Activated naive CD4-positive, alpha-beta T cell treated with anti-CD3 and anti-CD28 coated beads, Interleukin-2, amount 10 ng/mL, durations not matched to agents 5 hours and 36 hours (primary cell): ENCODE measurements at places on chromosomes 5 and 9. TPM values are rescaled to one million over a fixed set of nuclear protein-coding genes. Genes with fewer than 3 reads are reported as not detected.

The BNC2 gene
- 0.15 TPM for total RNA-seq

The ACOT12 gene
- not detected for total RNA-seq

The WNT8A gene
- total RNA-seq = not detected

The DBH gene
- not detected for total RNA-seq

The PCDHB15 gene
- total RNA-seq = not detected

The MYMK gene
- total RNA-seq = not detected

The GABRA1 gene
- total RNA-seq = not detected

The NAIP gene
- total RNA-seq = 20.3 TPM

The PCDHGA12 gene
- total RNA-seq = not detected

The SCGB3A2 gene
- total RNA-seq = not detected

The FAM200C gene
- total RNA-seq = 0.40 TPM

The ZBED3 gene
- 2.6 TPM for total RNA-seq

The AQP3 gene
- total RNA-seq = 265 TPM

The CHSY3 gene
- total RNA-seq = not detected

The AGXT2 gene
- not detected for total RNA-seq
